HCT116 (cell line): ENCODE measurements at places on chromosomes 16 and 17. TPM values are rescaled to one million over a fixed set of nuclear protein-coding genes. Genes with fewer than 3 reads are reported as not detected.

DNA sequence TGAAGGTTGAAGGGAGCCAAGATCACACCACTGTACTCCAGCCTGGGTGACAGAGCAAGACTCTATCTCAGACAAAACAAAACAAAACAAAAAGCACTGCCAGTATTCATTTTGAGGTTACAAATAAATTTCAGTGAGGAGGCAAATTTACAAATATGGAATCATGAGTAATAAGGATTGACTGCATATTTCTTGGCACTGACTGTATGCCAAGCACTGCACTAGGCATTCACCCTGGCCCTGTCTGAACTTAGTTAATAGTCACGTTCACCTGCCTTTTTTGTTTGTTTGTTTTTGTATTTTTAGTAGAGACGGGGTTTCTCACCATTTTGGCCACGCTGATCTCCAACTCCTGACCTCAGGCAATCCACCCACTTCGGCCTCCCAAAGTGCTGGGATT, 5.1 kb downstream of the LDAF1 start:
- H3K36me3 ChIP-seq: peaks cover 21% of the 10 kb centered on the region
- peaks cover 4% of the 10 kb centered on the region; the same call in 1 of the 2 replicates for H3K4me1 ChIP-seq
- H3K4me3 ChIP-seq: no peak overlapping the region
- H3K27me3 ChIP-seq: no peaks in the 10 kb centered on the region

DNA sequence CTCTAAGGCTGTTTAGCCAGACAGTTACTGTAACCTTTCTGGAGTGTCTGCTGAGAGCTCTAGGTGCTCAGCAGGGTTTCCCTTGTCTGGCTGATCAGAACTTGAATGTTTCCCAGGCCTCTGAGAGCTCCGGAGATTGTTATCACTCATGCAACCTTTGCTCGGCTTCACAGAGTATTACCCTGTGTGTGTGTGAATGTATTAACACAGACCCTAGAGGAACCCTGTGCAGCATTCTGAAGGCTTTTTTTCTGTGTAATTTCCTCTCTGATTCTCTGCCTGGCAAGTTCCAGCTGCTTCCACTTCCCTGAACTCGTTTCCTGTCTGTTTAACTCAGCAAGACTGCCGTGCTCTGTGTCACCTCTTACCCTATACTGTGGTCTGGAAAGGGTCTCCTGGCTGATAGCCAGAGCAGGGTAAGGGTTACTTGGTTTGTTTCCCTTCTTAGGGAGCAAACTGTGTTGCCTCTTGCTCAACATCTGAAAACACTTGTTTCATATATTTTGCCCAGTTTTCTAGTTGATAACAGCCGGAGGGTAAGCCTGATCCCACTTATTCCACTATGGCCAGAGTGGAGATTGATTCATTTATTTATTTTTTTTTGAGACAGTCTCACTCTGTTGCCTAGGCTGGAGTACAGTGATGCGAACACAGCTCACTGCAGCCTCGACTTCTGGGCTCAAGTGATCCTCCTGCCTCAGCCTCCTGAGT, 21.7 kb downstream of the PRMT7 start:
- H3K4me1 ChIP-seq: peaks cover 6% of the 10 kb centered on the region; the same call in 1 of the 2 replicates
- no peak for DNase-seq
- no peak overlapping the region for H3K27ac ChIP-seq
- H3K27me3 ChIP-seq: no peaks in the 10 kb centered on the region

GRCh38 chr17:2808367-2809335, 12.4 kb downstream of the RAP1GAP2 start:
- no peak overlapping the region for H3K4me3 ChIP-seq
- H3K27ac ChIP-seq: no peak overlapping the region
- DNase-seq: no peak
- H3K27me3 ChIP-seq: no peaks in the 10 kb centered on the region

- H3K4me3 ChIP-seq: peak overlapping the region; percentile 30; the same call in 1 of the 2 replicates
- no peaks in the 10 kb centered on the region for H3K27me3 ChIP-seq
- peak overlapping the region; percentile 56 for H3K27ac ChIP-seq
- peak; percentile 48 for DNase-seq
- H3K4me1 ChIP-seq: peaks cover 11% of the 10 kb centered on the region
- no peaks in the 10 kb centered on the region for H3K36me3 ChIP-seq
These were observed 111.1 kb downstream of the SMG6 start for GRCh38 chr17:2192367-2193057.

DNA sequence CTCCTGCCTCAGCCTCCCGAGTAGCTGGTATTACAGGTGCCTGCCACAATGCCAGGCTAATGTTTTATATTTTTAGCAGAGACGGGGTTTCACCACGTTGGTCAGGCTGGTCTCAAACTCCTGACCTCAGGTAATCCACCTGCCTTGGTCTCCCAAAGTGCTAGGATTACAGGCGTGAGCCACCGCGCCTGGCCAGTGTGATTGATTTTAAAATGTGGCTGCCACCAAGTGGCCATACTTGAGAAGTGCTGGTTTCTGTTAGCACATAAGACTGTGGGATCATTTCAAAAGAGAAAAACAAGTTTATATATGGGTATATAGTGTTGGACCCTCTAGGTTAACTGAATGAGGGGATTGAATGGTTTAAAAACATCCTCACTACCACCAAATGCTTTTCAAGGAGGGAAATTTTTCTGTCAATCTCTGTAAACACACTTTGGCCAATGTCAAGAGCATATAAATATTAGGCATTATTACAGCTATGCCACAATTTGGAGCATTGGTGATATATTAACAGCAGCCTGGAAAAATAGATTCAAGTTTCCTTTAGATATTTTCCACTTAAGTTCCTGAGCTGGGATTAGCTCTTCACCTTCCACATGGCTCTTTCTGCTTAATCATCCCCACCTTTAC, 13.5 kb upstream of the DHRS13 start:
- no peaks in the 10 kb centered on the region for H3K4me1 ChIP-seq
- H3K27ac ChIP-seq: no peak overlapping the region
- H3K4me3 ChIP-seq: no peak overlapping the region
- H3K27me3 ChIP-seq: no peaks in the 10 kb centered on the region
- peak; percentile 13 for DNase-seq

- DNase-seq: no peak
- peaks cover 26% of the 10 kb centered on the region for H3K4me1 ChIP-seq
- H3K4me3 ChIP-seq: peak overlapping the region; percentile 8; the same call in 1 of the 2 replicates
- peak overlapping the region; percentile 54; the same call in 1 of the 2 replicates for H3K27ac ChIP-seq
- H3K27me3 ChIP-seq: no peaks in the 10 kb centered on the region
These were observed 20.4 kb downstream of the CDR2 start for GRCh38 chr16:22353933-22354541.

DNA sequence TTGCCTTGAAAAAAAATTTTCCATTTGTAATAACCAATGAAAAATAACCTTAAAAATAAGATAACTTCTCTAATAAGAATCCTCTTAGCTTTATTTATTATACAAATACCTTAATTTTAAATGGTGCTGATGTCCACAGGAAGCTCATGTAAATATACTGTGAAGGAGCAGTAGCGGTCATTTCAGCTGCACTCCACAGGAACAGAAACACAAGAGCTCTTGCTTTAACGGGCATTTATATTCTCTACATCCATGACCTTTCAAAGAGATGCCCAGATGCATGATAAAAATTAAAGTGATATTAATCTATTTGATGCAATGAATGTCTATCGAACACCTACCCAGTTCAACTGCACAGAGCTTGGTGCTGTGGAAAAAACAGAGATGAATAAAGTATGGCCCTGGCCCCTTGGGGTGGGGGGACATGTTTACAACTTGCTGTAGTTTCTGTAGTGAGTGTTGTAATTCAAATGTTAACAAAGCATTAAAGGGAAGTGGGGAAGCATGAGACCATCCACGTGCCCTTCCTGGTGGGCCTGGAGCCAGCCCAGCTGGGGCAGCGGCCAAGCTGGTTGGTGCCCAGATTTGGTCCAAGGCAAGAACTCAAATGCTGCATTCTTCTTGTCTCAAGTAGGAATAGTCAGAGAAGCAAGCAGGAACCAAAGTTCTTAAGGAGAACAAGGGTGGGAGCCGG, 47.9 kb downstream of the IQCK start:
- H3K4me3 ChIP-seq: no peak overlapping the region
- H3K27me3 ChIP-seq: no peaks in the 10 kb centered on the region
- H3K27ac ChIP-seq: no peak overlapping the region
- H3K36me3 ChIP-seq: no peaks in the 10 kb centered on the region

DNA sequence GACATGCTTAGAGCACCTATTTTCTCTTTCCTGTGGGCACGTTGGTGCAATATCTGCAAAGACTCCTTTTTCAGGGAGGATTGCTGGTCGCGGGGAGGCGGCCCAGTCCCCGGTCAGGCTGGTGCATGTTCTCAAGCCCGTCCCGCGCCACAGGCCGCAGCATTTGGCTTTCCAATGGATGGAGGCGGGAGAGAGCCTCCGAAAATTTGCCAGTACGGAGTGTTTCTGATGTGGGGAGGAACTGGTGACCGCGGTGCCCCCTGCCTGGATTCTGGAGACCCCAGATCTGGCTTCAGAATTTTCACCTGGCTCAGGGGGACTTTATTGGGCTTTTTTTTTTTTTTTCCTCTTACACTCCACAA, 2.3 kb downstream of the CMIP start:
- no peak overlapping the region for H3K4me3 ChIP-seq
- no peaks in the 10 kb centered on the region for H3K27me3 ChIP-seq
- no peaks in the 10 kb centered on the region for H3K36me3 ChIP-seq
- H3K4me1 ChIP-seq: peaks cover 75% of the 10 kb centered on the region
- DNase-seq: no peak
- H3K27ac ChIP-seq: no peak overlapping the region

DNA sequence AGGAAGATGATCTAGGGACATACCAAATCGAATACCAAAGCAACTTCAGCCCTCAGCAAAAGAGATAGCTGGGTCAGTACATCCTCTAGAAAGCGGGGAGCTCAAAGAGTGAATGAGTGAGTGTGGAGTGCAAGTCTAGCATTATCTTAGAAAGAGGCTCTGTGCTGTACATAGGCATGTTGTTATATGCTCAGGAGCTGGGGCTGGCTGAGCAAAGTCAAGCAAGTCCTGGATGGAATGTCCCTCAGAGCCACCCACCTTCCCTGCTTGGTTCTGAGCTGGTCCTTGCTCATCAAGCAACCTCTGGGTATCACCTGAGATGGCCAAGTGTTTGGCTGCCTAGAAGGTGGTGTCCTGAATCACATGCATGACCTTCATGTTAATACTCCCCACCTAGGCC, 4.9 kb upstream of the KLHL11 start:
- H3K4me3 ChIP-seq: no peak overlapping the region
- DNase-seq: no peak
- H3K27ac ChIP-seq: no peak overlapping the region
- H3K4me1 ChIP-seq: no peaks in the 10 kb centered on the region
- no peaks in the 10 kb centered on the region for H3K27me3 ChIP-seq

The TK1 gene
- total RNA-seq: 315 TPM

The PRR35 gene
- total RNA-seq: not detected

The SLC4A1 gene
- total RNA-seq: 0.22 TPM
